ENCODE measurements at places on chromosomes 5 and 9. TPM values are rescaled to one million over a fixed set of nuclear protein-coding genes. Genes with fewer than 3 reads are reported as not detected.

The HOMER1 gene
- 11.3 TPM for total RNA-seq

The GPX3 gene
- total RNA-seq: 18.6 TPM

The GABRA1 gene
- not detected for total RNA-seq

The CDC26 gene
- 37.2 TPM for total RNA-seq

The CFAP90 gene
- not detected for total RNA-seq
